ENCODE measurements at places on chromosomes 13 and 19. TPM values are rescaled to one million over a fixed set of nuclear protein-coding genes. Genes with fewer than 3 reads are reported as not detected.

DNA sequence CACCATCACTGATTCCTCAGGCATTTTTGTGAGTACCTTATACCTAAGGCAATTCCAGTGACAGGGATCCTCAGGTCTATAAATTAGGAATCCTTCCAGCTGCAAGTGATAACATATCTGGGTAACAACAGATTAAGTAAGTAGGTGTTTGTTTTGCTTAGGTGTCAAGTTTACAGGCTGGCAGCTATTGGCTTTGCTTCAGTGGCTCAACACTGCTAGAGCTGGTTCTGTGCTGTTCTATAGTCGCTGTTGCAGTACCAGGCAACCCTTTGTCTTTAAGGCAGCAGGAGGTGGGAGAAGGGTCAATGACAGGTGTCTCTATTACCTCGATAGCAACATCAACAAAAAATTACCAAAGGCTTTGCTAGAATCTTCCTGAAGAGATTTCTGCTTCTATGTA is 27.0 kb downstream of the SLC10A2 start:
- no peak for DNase-seq

GRCh38 chr19:10701955-10702525 is 801 bp downstream of the QTRT1 start:
- peak; percentile 27 for DNase-seq

DNA sequence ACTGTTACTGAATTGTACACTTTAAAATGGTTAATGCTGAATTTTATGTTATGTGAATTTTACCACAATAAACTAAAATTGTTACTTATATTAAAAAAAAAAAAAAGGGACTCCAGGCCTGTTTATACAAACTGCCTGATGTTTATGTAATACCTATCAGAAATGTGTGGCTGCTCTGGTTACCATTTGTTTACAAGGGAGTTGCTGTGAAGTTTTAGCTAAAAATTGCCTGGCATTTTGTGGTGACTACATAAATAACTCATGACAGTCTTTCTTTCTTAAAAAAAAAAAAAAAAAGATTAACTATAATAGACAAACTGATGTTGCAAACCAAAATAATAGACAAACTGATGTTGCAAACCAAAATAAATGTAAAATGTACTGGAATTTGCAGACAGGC is 71.8 kb downstream of the CDADC1 start:
- DNase-seq = no peak

GRCh38 chr19:13637664-13638063 is 126.7 kb upstream of the MRI1 start:
- no peak for DNase-seq

GRCh38 chr19:23259961-23260360 is 9.8 kb upstream of the ZNF724 start:
- DNase-seq = no peak

Gene LILRB1
- total RNA-seq = 3.6 TPM

GRCh38 chr19:8705742-8706141 is 7.1 kb upstream of the ACTL9 start:
- no peak for DNase-seq

Gene SHISA2
- total RNA-seq = 0.19 TPM

Gene ZNF98
- not detected for total RNA-seq

Data from activated T-cell treated with anti-CD3 and anti-CD28 coated beads, Interleukin-2, amount 50 U/mL, for 72 hours (primary cell).